ENCODE measurements at places on chromosomes 4 and X.

- no peak for DNase-seq
These were observed 29.0 kb downstream of the TFDP3 start for GRCh38 chrX:133189195-133189594.

DNA sequence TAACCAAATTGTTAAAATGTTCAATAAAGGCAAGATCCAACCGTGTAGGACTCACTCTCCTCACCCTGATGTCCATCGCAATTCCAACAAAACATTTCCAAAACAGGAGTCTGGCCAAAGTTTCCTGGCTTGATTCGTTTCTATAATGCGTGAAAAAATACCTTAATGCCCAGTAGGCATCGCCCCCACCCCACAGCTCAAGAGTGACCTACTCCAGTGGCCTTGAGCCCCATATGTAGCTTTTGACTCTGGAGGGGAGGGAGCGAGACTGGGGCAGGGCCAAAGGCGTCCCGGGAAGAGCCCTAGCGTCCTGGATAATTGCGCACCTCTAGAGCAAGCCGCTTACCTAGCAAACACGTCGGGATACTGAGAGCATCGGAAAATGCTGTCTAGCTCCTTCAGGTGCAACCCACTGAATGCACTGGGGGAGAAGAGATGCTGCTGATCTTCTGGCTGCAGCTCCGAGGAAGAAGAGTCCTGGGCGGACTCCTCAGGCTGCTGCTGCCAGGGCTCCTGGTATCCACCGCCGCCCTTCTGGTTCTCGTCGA is 55.6 kb upstream of the NKAP start:
- no peak for DNase-seq

DNA sequence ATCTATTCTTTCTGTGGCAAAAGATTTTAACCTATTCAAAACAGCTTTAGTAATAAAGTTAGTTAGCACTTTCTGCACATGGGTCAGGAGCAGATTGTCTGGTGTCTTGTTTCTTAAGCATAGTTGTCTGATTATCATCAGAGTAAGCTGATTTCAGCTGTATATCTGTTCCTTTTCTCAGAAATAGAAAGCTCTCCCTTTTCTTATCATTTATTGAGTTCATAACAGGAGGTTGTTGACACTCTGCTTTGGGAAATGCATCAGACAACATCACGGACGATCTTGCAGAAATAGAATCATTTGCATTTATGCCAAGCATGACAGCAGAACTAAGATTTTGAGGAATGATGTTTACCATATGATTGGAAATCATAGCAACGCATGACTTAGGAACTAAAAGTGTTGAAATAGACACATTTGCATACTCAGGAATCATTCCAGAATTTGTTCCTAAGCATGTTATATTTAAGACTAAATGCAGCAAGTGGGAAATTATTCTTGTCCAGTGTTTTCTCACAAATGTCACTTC is 66.7 kb downstream of the RBMX2 start:
- DNase-seq, result no peak

GRCh38 chr4:152655272-152656129 is 24.3 kb downstream of the TMEM154 start:
- DNase-seq, result no peak

DNA sequence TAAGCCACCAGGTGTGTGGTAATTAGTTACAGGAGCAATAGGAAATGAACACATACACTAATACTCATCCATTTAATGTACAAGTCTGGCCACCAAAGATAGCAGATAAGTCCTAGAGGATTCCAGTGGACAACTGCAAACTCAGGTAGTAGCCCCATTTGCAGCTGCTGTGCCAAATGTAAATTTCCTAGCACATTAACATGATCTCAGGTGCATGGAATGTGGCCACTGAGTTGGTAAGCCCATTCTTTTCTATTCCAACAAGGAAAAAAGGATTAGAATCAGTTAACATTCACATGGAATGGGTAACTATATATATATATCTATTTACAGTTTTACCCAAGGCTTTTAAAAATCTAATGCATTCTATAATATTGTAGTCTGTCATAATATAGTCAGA is 23.3 kb upstream of the FRAS1 start:
- no peak for DNase-seq

GRCh38 chr4:142485452-142485851 is 360.6 kb downstream of the INPP4B start:
- DNase-seq, result no peak

- DNase-seq, result no peak
These were observed 6.7 kb downstream of the STATH start for GRCh38 chr4:70002507-70002906.

GRCh38 chr4:98694076-98694475 is 35.7 kb upstream of the TSPAN5 start:
- DNase-seq, result no peak

- no peak for DNase-seq
These were observed 57.1 kb downstream of the ELF4 start for GRCh38 chrX:130053236-130053635.

- DNase-seq, result peak; percentile 27
These were observed 6.9 kb upstream of the RAP2C start for GRCh38 chrX:132226169-132226568.

DNA sequence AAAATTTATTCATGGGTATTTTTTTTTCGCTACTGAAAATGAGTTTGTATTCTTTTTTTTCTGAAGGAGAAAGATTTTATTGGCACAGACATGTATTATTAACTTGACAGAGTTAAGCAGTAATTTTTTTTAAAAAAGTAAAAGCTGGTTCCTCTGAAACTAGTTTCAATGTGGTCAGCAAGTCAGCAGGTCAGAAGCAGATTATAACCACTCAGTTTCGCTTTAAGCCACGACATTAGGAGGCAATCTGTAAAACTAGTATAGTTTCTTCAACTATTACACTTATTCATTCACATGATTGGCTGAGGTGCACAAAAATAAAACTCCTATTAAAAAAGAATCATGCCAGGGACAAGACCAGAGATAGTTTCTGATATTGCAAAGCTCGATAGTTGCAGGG is 714.2 kb upstream of the PCDH7 start:
- DNase-seq, result no peak

- DNase-seq, result no peak
These were observed 159.9 kb upstream of the SLIT2 start for GRCh38 chr4:20091781-20092180.

GRCh38 chr4:76570141-76570973 is 135.3 kb downstream of the SHROOM3 start:
- peak; percentile 63 for DNase-seq

GRCh38 chr4:88514557-88515511 is 8.7 kb downstream of the PYURF start:
- DNase-seq, result no peak

DNA sequence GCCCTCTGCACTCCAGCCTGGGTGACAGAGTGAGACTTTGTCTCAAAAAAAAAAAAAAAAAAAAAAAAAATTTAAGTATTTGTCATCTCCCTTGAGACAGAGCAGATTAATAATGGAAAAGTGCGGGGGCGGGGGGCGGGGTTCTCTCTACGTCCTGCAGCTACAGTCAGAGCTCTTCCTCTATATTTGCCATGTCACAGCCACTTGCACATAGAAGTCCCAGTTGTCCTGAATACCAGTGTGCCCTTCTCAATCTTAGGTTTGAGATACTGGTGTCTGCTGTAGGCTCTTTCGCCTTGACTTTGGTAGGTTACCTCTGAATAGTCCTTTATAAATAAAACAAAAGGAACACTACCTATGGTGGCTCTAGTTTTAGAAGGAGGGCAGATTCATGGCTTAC is 237.8 kb upstream of the PGRMC2 start:
- DNase-seq, result peak; percentile 80

DNA sequence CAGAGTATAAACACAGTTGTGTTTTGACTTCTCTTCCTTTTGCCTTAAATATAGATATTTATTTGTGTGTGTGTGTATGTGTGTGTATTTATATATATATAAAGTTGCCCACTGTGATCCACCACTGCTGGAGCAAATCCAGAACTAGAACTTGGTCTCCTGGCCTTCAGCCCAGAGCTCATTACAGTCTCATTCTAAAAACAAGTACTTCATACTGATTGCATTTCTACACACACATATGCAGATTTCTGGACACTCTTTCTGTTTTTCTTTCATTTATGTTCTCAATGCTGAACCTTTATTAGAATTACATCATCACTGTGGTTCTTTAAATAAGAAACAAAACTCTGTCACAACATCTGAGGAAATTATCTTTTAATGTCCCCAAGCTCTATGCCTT is 381 bp downstream of the TXK start:
- DNase-seq, result peak; percentile 23

DNA sequence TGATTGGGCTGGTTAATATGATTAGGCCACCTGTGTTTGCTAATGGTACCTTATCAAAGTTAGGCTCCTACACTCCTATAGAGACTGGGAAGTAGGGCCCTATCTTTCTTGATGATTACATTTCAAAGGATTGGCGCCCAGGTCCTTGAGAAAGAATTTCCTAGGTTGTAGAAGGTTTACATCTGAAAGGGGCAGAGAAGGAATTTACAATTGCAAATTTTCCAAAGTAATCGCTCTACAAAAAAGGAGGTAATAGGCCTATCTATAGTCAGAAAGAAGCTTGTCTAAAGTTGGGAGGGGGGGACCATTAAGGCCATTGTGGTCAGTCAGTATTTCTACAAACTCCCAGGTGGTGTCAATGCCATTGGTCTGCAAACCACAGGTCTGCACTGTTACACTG is 638.4 kb downstream of the IL1RAPL1 start:
- DNase-seq, result no peak

DNA sequence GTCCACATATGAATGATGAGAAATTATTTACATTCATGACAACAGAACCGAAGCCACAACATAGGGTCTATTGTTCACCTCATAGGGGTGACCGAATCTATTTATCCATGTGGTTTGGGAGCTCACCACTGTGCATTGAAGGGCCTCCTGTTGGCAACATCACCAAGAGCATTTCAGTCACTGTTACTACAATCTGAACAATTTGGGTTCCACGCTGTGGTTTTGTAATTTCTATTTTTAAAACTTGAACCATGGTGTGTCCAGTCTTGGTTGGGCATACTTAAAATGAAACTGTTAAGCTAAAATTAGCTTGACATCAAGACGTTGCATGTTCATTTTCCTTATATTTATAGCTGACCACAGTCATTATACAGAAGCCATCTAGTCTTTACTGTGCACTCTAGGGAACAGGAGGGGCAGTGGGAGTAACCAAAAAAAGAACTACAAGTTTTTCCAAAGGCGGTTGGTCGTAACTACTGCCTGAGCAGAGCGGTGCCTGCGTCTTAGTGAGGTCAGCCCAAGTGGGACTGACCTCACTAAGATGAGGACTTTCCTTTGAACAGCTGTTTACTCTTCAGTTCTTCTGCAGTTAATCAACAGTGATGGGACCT is 192.1 kb downstream of the SPRY1 start:
- DNase-seq, result no peak

- no peak for DNase-seq
These were observed 844.4 kb downstream of the ARAP2 start for GRCh38 chr4:35399912-35400311.

DNA sequence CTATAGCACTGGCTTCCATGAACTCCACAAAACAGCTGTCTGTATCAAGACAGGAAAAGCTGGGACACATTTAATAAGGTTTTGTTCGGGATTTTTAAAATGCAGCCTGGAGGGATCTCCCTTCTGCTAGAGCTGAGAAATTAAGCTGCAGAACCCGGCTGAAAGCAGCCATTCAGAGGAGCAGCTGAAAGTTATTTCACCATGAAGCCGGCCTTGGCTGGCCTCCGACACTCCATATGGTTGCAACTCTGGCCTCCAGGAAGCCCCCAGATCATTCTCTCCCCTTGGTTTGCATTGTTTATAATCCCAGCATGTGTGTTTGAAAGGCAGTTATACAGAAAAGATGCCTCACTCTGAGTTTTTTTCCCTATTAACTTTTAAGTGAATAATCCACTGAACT is 239.4 kb downstream of the SPATA18 start:
- DNase-seq, result no peak

- no peak for DNase-seq
These were observed 22.8 kb downstream of the AGA start for GRCh38 chr4:177419434-177419833.

DNA sequence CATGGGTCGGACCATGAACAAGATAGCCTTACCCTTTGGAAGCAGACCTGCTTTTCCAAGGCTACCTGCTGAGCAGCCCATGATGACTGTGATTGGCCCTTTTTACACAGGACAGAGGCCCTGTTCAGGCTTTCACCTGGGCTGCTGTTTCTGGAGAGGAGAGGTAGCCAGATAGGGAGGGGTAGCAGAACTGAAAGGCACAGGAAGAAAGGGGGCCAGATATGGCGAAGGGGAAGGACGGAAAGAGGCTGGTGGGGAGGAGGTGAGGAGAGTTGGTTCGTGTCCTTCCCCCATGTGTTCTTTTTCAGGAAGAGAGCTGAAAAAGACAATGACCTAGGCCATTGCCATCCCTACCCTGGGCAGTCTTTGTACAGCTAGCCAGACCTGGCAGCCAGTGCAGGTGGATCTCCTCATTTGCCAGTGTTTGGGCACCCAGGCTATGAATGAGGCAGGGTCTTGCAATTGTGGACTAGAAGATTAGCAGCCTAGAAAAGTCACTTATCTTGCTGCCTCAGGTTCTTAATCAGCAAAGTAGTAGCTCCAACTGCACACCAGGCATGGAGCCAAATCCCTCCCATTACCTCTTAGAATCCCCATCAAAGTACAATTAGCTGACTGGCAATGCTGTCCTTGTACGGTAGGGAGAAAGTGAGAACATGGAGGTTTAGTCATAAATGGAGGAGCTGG is 139.6 kb downstream of the AMMECR1 start:
- DNase-seq, result no peak

- DNase-seq, result no peak
These were observed 95.8 kb upstream of the KIT start for GRCh38 chr4:54561940-54562339.

GRCh38 chr4:76585272-76585671 is 150.2 kb downstream of the SHROOM3 start:
- no peak for DNase-seq

DNA sequence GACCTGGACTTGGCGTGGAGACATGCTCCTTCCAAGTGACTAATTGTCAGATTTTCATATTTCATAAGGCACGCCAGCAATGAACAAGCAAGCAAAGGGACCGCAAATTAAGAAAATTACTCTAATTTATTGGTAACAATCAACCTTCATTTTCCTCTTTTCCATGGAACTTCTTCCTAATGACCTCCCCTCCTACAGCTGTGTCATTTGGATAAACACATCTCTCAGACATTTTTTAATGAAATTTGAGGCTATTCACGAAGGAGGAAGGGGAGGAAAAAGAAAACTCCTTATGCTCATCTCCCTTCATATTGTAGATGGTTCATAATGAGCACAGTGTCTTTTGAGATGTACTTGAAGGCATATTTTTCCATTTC is 38.6 kb upstream of the TLR3 start:
- DNase-seq, result no peak

DNA sequence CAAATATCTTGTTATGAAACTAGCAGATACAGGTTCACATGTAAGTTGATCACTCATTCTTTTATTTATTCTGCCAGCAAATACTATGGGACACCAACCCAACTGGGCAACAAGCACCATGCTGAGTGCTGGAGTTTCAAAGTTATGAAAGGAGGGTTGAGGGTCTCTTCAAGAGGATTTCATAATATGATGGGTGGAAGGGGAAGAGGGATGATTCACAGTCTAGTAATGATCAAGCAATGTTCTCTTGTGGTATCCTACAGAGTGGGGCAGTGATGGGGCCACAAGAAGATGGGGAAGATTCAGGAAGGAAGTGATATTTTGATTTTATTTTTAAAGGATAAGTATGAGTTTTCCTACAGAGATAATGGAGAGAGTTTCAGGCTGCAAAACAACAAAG is 46.2 kb upstream of the TXK start:
- DNase-seq, result peak; percentile 53
